NCI-H1436 (cell line): ENCODE measurements at places on chromosomes 1 and 21.
A peak's percentile ranks its signal among the peaks of the same experiment; 100 is the strongest.

- no peak for DNase-seq
Measured at GRCh38 chr1:198497326-198498102, 43.0 kb downstream of the ATP6V1G3 start.

DNA sequence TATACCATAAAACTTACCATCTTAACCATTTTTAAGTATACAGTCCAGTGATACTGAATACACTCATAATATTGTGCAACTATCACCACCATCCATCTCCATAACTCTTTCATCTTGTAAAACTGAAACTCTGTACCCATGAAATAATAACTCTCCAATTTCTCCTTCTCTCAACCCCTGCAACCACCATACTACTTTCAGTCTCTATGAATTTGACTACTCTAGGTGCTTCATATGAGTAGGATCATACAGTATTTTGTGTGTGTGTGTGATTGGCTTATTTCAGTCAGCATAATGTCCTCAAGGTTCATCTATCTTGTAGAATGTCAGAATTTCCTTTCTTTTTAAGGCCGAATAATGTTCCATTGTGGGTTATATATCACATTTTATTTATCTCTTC, 17.7 kb downstream of the NPHS2 start:
- no peak for DNase-seq

DNA sequence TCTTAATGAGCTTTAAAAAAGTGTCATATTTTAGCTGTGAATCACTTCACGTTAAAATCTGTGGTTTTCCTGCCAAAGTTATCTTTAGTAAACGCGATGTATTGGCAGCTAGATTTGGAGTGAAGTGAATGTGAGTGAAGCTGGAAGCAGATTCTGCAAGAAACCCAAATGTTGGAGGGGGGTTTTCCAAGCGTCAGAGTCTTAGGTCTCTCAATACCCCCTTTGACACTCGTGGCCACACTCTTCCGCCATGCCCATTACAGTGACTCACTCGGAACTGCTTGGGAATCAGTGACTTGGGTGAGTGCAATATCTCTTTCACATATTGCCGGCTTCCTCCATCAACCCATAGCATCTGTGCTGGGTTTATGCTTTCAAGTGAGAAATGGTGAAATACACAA, 17.5 kb downstream of the B3GALT5 start:
- no peak for DNase-seq

- DNase-seq: no peak
Measured at GRCh38 chr1:3482378-3482849, 27.9 kb downstream of the ARHGEF16 start.

DNA sequence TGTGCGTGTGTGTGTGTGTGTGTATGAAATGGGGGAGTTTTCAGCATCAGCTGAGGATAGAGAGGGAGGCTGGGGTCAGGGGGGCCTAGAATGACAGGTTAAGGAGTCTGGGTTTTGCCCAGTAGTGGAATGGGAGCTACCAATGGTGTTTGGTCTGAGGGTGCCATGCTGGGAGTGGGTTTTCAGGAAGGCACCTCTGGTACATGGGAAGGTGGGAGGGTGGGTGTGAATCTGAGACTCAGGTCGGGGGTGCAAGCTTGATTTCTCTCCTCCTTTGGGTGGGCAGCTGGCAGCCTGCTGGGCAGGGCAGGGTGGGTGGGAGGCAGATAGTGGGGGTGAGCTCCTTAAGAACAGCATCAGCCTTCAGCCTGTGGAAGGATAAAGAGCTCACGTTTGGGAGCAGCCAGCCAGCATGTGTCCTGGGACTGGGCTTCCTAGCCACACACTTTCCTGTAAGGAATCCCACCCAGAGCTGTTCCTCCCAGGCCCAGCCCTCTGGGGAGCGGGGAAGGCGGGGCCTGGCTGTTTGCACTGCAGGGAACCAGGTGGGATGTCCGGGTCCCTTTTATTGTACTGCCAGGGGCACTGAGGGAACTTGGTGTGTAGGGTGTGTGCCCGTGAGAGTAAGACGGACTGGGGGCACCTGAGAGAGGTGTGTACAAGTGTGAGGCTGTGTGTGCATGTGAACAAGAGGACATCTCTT, 152.8 kb downstream of the FOXD2 start:
- no peak for DNase-seq

GRCh38 chr1:178161516-178161915, 67.6 kb downstream of the RASAL2 start:
- DNase-seq: no peak

- no peak for DNase-seq
Measured at GRCh38 chr1:151327903-151328674, 873 bp upstream of the PI4KB start.

DNA sequence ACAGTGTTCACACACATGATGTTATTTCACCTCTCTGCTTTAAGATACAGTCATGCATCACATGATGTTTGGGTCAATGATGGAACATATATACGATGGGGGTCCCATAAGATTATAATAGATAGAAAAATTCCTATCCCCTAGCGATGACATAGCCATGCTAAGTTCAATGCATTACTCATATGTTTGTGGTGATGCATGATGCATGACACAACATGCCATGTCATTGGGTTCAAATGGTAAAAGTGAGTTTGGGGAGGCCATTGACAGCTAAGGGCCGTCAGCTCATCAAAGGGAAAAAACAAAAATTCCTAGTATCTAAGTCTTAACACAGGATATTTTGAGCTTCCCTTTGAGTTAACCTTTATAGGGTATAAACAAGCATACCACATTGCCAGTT, 73.6 kb downstream of the ATP1A1 start:
- no peak for DNase-seq

DNA sequence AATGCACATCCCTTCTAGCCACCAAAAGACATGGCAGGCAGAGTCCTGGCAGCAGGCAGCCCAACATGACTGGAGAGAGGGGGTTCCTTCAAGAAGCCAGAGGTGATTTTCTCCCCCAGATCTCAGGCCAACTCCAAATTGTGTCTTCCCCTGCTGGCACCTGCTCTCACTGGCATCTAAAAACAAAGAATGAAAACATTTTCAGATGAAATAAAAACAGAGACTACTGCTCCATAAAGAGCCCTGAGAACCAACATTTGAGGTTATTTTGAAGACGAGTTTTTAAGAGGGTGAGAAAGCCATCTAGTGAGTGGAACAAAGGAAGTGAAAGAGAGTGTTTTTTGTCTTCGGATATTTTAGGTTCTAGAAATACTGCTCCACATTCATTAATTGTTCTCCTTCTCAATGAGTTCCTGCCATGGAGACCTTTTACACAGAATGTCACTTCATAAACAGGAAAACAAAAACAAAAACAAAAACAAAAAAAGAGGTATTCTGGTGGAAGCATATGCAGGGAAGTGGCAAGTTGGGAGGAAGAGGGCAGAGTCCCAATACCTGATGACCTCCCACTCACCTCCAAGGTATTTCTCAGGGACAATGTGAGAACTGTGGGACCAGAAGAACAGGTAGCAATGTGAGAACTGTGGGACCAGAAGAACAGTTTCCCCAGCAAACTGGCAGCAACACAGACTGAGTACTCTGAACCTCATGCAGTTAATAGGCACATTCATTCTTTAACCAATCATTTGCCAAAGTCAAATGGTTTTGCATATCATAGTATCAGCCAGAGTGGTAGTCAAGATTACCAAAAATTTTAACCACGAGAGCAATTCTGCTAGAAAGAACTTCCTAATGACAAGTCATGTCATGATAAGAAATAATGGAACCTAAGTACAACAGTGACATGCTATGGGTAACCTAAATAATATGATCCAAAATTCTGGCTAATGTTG, 50.0 kb downstream of the KIAA0319L start:
- no peak for DNase-seq

- DNase-seq: no peak
Measured at GRCh38 chr21:31914472-31914871, 41.7 kb downstream of the HUNK start.

DNA sequence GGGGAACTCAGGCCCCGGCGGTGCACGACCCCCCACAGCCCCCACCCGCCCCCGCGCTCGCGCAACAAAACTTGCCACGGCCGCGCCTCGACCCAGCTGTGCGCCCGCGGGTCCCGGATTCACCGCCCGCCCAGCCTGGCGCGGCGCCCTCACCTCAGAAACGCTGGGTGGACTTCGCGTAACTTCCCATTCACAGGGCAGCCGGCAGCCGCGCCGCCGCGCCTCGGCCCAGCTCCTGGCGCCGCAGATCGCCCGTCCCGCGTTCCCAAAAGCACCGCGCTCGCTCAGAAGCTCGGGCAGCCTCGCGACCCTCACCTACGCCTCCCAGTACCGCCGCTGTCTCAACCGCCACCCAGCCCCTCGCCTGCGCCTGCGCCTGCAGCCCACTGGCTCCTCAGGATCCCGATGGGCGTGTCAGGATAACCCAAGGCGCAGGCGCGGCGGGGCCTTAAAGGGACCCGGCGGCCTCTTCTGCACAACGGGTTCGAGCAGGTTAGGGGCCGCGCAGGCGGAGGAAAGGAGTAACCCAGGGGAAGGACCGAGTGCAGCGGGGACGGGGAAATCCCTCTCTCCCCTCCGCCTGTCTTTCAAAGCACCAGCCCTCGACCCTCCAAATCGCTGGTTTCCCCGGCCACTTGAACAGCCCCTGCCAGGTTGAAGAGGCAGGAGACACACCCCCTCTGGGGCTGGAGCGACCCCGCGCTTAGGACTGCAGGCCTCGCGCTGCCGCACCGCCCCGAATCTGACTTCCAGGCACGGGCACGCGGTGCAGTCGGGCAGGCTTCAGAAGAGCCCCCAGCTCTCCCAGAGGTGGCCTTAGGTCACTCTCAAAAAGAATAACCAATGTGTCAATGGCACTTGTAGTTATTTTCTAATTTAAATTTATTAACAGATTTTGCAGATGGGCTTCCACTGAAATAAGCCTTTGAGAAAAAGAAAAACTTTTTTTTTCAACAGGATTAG, at the start of gene NBPF1:
Gene NBPF1 (minus strand): TSS at position 380 of the 963 bp plus-strand sequence.
- DNase-seq: peak; percentile 100

GRCh38 chr21:21137986-21138385, 139.8 kb downstream of the NCAM2 start:
- no peak for DNase-seq

DNA sequence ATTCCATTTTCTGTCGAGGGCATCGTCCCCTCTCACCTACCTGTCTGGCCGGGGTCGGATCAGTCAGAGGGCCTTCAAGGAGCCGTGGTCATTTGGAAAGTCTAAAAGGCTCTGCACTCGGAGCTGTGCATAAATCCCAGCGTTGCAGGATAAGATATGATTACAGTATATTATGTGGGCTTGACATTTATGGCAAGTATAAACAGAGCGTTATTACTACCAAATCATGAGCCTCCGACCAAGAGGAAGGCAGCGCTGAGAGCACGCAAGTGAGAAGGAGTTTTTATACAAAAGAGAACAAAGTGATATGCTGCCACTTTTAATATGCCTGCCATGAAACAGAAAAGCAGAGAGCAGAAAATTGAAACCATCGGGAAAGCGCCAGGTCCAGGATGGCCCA, 419.4 kb upstream of the VAMP3 start:
- no peak for DNase-seq

DNA sequence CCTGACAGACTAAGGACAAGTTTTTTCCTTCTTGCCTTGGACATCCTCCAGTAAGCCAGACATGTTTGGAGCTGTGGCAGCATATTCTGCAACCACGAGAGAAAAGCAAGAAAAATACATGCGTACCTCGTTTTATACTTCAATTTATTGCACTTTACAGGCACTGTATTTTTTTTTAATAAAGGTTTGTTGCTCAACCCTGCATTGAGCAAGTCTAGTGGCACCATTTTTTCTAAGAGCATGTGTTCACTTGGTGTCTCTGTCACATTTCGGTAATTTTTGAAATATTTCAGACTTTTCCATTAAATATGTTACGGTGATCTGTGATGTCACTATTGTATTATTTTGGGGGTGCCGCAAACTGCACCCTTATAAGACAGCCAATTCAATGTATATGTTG, 2.1 kb upstream of the SSX2IP start:
- no peak for DNase-seq

- peak; percentile 28 for DNase-seq
Measured at GRCh38 chr1:204073837-204074273, 940 bp downstream of the SOX13 start.

GRCh38 chr21:37358397-37358796, 8.2 kb upstream of the DYRK1A start:
- DNase-seq: no peak

GRCh38 chr1:36366091-36366661, 19.5 kb downstream of the STK40 start:
- no peak for DNase-seq

- peak; percentile 63 for DNase-seq
Measured at GRCh38 chr1:201085902-201086735, 26.1 kb downstream of the CACNA1S start.

DNA sequence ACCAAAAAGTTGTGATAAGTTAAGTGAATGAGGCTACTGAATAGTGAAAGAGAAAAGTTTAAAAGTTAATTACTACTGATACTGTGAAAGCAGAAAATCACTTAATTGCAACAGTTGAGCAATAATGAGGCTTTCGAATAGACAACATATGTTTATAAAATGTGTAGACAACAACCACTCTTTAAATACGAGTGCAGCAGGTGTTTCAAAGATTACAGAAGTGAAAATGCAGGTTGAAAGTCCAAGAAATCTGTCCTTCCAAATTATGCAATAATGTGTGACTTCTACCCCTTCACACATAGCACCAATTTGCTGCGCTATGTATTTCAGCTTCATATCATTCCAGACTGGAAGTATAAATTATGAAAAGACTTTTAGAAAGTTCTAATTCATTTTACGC, 213.0 kb downstream of the COL24A1 start:
- no peak for DNase-seq

DNA sequence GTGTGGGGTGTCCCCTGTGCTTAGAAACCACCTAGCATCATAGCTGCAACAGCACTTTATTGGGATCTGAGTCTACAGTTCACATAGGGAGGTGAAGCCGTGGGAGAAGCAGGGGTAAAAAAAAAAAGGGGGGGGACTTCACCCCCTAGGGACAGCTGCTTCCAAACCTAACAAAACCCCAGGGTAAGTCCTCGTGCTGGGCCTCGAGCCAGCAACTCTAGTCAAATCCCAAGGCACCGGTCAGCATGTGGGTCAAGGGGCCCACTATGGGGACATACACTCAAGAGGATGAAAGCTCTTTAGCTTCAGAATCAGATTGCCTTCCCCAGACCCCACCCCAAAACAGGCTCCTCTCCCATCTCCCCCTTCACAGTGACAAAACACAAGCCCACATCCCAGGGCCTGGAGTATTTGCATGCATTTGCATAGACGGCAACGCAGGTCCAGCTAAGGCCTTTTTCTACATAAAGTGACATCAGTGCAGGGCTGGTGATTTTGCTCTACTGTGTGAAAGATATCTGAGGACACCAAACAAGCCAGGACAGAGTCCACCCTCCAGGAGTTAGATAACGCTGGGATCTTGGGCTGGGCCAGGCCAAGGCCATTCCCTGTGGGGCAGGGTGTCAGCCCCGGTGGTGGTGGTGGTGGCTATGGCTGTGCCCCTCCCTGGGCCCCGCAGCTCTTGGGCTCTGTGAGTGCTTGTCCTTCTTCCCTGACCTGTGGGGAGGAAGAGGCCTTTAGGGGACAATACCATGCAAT, 8.1 kb upstream of the PMVK start:
- no peak for DNase-seq

- DNase-seq: no peak
Measured at GRCh38 chr1:64147759-64148158, 55.7 kb upstream of the UBE2U start.

DNA sequence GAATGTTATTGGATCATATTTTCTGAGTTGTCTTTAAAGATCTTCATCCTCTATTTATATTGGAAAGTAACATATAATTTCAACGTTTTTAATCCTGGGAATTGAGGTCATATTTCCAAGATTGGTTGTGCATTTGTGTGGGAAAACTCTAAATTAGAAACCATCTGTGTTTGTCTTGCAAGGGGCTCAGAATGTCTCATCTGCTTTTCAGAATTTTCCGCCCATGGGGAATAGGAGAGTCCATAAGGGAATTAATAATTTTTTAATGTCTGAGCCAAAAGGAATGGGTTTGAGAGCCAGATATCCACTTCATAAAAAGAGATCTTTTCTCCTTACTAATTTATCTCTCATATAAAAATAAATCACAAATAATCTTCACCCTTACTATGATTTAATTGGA, 84.8 kb upstream of the MAP1LC3C start:
- no peak for DNase-seq
